ENCODE measurements at places on chromosomes 16 and 17.
A peak's percentile ranks its signal among the peaks of the same experiment; 100 is the strongest.

GRCh38 chr17:3003296-3004149 is 59.9 kb downstream of the OR1D5 start:
- no peak for DNase-seq

- no peak for DNase-seq
These were observed 45.5 kb downstream of the PEMT start for GRCh38 chr17:17545984-17546383.

DNA sequence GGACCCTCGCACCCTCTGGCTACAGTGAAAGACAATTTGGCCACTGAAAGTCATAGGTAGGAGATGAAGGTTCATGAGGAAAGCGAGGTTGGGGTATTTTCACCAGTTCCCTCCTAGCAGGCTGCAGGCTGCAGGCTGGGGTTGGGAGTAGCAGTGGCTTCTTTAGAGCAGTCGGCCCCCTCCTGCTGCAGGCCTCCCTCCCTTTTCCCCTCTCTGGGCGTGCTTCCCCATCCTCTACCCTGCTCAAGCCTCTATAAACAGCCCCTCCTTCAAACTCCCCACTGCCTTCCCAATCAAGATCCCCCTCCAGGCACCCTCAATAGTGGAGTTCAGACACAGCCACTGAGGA is 41.8 kb downstream of the GAS7 start:
- no peak for DNase-seq

- DNase-seq = no peak
These were observed 72.6 kb downstream of the TMEM100 start for GRCh38 chr17:55649957-55650597.

DNA sequence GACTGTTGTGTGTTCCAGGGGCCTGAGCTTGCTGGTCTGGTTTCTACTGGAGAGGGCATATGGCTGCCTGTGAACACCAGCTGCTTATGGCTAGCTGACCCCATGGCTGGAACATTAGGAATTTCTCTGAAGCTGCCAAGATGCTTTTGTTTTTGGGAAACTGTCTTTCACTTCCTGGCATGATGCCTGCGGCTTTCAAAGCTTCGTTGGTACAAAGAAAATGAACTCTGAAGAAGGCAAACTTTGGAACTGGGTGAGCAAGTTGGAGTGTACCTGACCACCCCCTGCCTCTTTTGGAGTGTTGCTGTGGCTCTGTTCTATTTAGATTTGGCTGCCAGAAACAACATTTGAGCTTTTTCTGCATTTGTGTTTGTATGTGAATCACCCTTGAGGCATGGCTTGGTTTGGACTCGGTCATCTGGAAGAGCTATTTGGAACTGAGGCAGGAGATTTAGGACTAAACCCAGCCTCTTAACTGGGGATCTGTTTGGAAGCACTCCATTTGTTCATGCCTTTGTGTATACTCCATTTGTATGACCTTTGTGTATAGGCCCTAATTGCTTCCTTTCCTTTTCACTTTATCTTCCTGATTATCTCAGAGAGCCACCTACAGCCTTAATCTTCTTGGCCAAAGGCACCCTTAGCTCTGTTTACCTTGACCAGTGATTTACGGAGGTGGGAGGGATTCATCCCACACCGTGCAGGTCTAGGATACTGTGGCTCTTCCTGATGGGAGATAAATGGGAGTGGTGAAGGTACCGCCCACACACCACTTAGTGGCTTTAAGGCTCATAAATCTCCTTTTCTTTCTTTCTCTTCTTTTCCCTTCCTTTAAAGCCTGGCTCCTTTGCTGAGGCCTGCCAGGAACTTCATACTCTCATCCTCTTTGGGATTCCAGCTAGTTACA is 7.3 kb upstream of the CPHXL start:
- DNase-seq = no peak

DNA sequence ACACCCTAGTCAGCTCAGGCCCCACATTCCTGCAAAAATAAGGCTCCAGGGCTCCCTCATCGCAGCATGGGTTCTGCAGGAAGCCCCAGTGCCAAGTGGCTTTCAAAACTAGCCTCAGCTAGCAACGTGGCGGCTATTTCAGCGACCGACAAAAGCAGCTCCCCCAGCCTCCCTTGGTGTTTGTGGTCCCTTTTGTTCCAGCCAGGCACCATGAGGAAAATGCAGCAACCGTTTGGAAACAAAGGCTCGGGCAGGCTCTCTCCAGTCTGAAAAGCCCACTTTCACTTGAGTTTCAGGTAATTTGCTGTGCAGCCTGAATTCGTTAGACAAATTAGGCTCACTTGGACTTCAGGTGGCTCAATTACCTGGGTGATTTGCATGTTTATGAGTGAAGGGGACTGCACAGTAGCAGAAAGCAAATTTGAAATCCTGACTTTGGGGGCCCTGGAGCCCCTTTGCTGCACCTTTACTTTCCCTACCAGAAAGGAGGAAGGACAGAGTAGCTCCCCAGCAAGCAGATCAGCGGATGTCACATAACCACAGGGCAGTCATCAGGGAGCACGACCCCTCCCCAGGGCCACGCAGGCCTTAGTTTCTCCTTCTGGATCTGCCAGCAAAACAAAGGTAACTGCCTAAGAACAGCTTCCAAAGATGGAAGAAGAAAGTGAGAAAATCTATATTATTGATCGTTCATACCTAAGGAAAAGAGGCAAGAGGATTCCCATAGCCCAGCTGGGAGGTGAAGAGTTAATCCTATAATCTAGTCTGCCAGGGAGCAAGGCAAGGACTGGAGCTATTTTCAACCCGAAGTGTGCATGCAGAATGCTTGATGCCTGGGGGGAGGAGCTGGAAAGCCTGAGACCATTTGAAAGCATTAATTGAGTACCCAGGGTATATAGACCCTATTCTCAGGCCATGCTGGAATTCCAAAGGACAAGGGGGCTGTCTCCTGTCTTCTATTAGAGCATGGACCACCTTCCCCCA is 143.1 kb upstream of the SDK2 start:
- DNase-seq = no peak

DNA sequence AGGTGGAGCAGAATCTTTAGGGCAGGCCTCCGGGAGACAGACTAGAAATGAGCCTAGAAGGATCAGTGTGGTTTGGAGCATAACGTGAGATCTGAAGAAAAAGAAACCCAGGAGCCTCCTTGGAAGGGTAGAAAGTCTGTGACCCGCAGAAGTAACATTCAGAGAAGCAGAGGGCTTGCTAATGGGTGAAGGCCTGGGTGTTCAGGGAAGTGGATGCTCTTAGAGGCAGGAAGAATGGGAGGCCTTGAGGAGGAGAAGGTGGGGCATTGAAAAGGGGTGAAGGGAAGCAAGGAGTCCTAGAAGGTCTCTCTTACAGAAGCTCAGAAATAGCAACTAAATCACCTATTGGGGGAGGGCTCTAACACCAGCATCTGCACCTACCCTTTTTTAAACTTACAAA is 20.3 kb downstream of the GPT2 start:
- no peak for DNase-seq

- no peak for DNase-seq
These were observed 3.7 kb upstream of the CACNA1G start for GRCh38 chr17:50556803-50557202.

- DNase-seq = no peak
These were observed 647 bp downstream of the UNK start for GRCh38 chr17:75785016-75785890.

DNA sequence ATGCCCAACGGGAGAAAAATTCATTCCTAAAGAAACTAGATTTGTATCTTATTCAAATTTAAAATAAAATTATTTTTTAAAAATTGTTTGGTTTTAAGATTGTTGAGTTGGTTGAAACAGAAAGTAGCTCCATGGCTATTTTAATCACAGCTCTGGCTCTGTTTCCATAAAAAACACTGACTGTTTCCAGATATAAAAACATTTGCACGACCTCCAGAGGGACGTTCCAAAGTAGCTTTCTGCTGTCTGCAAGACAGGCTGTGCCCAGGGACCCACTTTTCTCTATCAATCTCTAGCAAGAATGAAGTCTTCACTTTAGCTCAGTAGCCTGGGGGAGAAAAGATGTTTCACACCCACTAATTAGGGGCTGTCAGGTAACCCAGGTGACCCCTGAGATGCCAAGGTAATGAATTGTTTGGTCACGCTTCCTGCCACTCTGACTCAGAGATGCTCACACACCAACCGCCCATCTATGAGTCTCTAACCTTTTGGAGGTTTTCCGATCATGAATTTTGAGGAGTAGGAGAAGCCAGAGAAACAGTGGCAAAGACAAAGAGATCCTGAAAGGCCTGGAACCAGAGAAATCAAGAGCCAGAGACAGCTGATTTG is 220.1 kb upstream of the SOX9 start:
- DNase-seq = no peak

DNA sequence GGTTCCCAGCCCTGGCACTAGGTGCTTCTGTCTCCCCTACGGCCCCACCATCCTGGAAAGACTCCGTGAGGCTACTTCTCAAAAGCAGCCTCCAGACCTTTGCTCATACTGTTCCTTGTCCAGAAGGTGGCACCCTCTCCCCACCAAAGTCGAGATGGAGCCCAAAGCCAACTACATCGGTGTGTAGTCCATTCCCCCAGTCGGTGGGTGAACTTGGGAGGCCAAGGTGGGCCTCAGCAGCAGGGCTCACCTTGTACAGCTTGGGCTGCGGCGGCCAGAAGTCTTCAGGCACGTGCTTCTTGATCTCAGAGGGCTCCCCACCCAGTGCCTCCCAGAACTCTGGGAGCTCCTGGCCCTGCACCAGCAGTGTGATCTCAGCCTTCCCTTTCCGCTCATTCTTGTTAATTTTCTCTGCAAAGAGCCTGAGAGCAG is 10.2 kb downstream of the FLII start:
- DNase-seq = peak; percentile 49

- DNase-seq = peak; percentile 71
These were observed 12.7 kb upstream of the STAC2 start for GRCh38 chr17:39238311-39238972.

GRCh38 chr16:1030473-1030901 is 42.1 kb upstream of the SSTR5 start:
- DNase-seq = no peak

GRCh38 chr17:66032082-66032712 is 159.7 kb downstream of the CEP112 start:
- DNase-seq = no peak

DNA sequence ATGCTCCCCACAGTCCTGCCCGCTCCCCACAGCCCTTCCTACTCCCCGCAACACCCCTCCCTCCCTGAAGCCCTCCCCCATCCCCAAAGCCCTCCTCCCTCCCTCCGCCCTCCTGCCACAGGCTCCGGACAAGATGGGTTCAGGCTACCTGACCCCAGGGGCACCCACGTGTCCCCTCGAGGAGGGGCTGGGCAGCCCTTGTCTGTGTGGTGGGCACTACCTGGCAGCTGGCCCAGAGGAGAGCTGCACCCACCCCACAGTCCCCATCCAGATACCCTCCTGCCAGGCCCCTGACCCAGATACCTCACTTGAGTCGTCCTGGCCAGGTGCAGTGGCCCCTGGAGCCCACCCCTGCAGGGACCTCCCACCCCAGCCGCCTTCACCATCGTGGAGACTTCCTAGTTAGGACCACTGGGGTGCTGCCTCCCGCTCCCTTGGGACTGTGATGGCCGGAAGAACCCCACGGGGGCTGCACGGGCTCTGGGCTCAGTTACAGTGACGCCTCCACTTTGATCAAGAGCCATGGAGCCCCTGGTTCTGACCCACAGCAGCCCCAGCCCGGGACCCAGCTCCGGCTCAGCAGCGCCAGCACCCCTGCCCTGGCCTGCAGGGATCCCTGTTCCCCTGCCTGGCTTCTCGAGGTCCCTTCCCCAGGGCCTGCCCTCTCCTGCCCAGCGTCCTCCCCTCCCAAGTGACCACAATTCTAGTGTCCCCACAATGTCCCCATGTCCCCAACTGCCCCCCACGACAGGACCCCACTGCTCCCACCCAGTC is 806 bp downstream of the PERCC1 start:
- DNase-seq = no peak

DNA sequence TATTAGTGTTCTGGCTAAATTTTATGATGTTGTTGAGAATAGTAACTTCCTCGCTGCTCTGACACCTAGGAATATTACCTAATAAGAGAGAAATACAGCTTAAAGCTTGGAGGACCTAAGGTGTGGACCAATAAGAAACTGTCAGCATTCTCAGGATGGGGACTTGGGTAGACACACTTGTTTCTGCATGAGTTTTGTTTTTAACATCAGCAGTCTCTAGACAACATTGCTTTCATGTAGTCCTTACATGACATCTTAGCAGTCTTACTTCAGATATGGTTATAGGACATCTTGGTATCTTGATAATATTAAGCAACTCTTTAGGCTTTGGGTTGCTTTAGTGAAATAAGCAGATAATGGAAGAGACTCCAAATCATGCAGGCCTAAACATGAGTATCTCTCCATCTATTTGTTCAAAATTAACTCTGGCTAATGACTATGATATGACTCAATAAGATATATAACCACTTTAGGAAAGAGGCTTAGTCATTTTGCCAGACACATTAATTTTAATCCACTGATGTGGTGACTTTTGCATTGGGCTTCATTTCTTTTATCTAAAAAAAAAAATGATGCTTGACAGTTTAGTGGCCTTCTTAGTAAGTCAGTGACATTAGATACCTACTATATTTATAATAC is 84.5 kb downstream of the WNT3 start:
- DNase-seq = no peak

DNA sequence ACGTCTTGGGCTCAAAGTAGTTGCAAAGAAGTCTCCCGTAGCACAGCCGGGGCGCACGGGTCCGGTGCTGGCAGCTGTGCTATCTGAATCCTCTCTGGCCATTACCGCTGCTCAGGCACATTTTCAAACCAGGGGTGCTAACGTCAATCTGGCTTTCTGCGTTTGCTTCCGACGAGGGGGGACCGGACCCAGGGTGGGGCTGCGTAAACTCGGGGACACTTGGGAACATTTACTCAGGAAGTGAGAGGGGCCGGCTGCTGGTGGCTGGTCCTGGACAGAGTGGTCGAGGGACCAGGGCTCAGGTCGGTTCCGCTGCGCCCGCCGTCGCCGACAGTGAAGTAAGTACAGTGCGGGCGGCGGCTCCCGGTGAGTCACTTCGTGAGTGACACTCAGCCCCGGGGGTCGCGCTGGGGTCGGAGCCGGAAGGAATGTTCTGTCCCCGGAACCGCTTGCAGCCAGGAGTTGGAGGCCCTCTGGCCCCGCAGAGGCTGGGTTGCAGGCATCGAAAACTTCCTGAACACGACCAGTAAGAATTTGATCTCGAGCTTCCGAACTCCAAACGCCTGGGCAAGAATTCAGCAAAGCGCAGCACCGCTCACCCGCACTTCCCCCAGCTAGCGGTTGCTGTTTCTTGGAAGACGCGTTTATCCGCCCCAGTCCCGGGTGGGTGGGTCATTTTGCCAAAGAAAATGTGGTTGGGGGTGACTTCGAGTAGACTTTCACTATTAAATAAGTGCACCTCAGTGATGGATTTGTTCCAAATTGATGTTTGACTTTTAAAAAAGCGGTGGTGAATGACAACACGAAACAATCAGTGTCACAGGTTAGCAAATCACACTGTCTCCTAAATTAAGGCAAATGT is 1.4 kb upstream of the HS3ST3B1 start:
- peak; percentile 38 for DNase-seq

GRCh38 chr16:58127634-58128033 is 1.5 kb downstream of the CFAP20 start:
- DNase-seq = no peak

- DNase-seq = no peak
These were observed 43.5 kb downstream of the SNX29 start for GRCh38 chr16:12020009-12020408.

- no peak for DNase-seq
These were observed 5.8 kb downstream of the FOXN1 start for GRCh38 chr17:28511858-28512461.

All from immature natural killer cell (primary cell).